ENCODE measurements at places on chromosomes 12 and 14.

DNA sequence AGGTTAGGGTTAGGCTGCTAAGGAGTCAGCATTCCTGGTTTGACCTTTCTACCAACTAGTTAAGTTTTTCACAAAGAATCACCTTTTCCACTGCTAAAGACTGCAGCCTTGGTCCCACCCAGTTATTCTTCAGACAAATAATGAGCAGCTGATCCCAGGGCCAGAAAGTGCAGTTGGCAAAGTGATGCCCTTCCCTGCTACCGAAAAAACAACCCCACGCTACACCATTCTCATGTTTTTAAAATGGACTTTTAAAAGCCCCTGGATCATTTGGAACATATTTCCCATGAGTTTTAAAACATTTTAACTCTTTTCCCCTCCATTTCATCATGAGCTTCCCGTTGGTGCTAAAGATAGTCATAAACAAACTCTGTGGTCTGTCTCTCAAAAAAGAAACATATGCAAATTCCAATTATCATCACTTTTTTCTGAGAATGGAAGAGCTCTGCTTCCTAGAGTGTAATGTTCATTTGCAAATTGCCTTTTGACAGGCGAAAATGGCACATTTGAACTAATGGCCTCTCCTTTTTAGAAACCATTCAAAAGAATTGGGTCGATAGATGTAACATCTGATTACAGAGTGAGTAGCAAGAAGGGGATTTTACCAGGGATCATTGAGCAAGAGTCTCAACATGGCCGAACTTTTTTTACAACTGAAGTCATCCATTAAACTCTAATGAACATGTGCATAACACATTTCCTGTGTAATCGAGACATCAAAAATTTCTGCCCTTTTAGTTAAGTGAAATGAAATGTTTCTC lies 129.3 kb upstream of the RAP1B start:
- no peak for DNase-seq

GRCh38 chr14:52395728-52396127 lies 81.6 kb downstream of the PTGER2 start:
- DNase-seq = no peak

DNA sequence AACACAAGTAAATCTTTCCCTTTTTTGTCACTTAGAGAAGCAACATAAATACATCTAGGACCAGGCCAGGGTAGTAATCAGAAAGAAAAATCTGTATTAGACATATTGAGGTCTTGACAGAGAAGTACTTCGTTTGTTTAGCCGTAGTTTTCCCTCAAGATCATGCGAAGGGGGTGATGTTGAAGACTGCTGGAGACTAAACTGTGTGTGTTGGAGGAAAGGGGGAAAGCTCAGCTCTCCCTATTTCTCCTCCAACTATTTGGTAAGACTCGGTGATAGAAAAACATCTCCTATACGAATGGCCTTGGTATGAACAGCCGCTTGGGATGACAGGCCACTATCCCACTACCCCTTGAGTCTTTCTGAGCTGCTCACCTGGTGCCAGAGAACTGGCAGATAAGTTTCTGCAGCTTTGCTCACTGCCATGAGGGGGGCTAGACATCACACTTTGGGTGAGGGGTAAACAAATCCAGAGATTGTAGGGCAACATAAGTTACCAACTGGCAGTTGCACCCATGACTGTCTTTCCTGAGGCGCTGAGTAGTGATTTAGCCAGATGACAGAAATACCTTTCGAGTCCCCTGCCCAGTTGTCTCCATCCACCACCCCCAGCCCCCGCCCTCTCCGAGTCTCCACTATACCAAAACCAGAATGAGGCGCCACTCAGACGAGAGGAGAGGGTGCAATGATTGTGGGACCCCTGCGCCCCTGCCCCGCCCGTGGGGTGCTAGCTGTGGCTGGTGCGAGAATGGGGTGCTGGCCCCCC lies 685 bp downstream of the VAMP1 start:
- DNase-seq = no peak

- DNase-seq = no peak
These were observed 52.3 kb downstream of the GNS start for GRCh38 chr12:64706857-64707256.

- DNase-seq = no peak
These were observed 9.7 kb downstream of the MLXIP start for GRCh38 chr12:122088179-122088810.

DNA sequence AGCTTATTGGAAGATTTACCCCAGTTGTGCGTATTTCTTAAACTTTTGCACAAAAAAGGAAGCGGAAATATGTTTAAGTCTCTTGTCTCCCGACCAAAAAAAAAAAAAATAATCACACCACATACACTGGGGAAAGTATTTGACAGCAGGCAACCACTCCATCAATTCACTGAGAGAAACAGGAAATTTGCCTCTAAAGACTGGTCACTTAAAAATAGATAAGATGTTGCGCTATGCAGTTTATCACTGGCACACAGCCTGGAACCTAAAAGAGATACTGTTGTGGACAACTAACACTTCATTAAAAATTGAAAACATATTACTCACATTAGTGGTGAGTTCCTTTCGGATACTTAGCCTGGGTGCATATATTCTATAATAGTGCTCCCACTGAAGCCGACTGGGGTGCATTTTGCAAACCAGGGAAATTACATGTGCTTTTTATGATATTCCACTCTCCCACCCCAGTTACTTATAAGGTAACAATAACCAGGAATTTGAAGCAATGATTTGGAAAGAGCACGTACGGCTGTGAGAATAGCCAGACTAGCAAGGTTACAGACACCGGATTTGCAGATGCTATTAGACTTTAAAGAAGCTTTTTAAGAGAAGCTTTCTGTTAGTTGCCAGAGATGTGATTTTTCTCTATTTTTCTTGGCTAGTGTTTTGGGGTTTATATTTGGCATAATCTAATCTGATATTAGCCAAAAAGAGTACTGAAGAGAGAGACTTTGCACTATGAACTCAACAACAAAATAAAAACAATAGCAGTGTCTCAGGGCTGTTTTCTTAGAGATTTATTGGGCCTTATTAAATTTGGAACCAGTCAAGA lies 311.5 kb downstream of the NOVA1 start:
- DNase-seq = no peak

DNA sequence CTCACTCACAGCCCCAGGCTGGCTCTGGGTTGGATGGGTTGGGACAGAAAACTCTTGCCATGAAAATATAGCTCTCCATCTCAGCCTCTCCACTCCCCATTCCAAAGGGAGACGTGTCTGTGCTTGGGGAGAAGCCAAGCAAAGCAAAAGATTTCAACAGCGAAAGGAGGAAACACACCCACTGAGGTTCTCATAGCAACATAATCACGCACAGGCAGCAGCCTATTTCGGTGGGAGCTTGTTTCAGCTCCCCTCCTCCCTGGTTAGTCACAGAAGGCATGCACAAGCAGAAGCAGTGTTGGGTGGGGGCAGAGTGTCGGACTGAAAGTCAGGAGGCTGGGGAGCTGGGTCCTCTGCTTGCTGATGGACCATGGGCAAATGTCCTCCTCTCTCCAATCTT lies 1.9 kb upstream of the PRMT8 start:
- no peak for DNase-seq

DNA sequence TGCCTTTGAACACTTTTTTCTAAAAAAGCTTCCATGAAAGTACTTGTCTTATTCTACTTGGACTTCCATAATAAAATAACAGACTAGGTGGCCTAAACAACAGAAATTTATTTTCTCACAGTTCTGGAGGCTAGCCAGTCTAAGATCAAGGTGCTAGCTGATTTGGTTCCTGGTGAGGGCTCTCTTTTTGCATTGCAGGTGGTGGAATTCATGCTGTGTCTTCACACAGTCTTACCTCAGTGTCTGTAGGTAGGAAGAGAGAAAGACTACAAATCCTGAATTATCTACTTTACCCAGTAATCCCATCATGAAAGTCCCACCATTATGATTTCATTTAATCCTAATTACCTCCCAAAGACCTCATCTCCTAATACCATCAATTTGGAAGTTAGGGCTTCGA lies 356.0 kb downstream of the NAV3 start:
- no peak for DNase-seq

- DNase-seq = no peak
These were observed 43.9 kb upstream of the MDM1 start for GRCh38 chr12:68375756-68376695.

DNA sequence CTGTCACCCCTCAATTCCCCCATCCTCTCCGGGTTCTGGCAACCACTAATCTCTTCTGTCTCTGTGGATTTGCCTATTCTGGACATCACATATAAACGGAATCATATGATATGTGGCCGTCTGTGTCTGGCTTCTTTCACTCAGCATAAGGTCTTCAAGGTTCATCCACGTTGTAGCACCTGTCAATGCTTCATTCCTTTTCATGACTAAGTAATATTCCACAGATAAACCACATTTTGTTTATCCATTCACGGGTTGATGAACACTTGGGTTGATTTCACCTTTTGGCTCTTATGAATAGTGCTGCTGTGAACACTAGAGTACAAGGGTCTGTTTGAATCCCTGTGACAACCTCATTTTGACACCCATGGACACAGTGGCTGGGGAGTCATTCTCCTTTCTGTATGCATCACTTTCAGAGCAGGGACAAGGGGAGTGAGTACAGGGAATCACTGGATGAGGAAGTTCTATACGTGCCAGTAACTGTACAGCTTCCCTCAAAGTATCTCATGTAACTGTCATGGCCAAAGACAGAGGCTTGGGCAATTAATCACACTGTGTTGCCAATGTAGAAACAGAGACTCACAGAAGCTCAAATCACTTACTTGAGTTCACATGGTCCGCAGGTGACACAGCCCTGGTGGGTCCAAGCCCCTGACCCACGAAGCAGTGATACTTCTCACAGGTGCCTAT lies 10.9 kb upstream of the TESC start:
- no peak for DNase-seq

DNA sequence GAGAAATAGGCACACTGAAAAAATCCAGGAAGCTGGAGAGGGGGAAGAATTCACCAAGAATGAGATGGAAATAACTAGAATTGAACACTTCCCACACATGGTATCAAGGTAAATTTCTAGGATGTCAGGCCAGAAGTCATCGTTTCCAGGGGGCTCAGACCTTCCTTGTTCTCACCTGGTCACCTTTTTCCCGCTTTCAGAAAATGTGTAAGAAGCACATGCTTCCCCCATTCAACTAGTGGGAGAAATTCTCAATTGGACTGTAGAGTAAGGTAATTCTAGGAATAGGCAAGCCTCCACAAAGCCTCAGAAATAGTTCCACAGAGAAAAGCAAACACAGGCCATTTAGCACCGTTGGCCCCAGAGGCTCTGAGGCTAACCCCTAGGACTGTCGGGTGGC lies 2.8 kb upstream of the PTMS start:
- no peak for DNase-seq

DNA sequence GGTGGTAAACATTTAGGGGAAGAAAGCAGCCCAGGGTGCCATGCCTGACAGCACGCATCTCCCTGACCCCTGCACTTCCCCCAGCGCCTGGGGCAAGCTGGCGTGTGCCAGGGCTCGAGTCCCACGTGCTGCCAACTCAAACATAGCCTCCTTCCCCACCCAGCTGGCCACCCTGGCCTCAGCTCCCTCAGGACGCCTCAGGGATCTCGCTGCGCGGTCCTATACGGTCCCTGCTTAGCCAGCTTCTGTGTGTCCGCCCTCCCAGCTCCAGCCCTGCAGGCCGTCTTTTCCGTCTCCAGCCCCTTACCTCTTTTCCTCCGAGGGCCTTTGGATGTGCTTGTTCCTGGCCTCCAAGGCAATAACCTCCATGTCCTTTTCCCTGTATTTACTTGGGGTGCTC lies 71.0 kb downstream of the TESC start:
- DNase-seq = no peak

DNA sequence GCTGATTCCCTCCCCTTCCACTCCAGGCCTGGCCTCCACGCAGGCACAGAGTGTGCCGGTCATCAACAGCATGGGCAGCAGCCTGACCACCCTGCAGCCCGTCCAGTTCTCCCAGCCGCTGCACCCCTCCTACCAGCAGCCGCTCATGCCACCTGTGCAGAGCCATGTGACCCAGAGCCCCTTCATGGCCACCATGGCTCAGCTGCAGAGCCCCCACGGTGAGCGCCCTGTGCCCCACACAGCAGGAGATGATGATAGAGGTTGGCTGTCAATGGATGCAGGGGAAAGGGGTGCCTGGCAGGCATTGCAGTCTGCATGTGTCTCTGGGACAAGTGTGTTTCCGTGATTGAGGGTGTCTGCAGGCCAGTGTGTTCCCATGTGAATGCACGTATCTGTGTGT lies 18.8 kb downstream of the C12orf43 start:
- no peak for DNase-seq

Data from stimulated activated naive CD4-positive, alpha-beta T cell treated with Interleukin-2 at 50 U/mL for 16 hours (primary cell).